Glomerular endothelial cell (primary cell): ENCODE measurements at places on chromosomes 7 and 10. TPM values are rescaled to one million over a fixed set of nuclear protein-coding genes. Genes with fewer than 3 reads are reported as not detected.

FAM20C gene
- total RNA-seq = 18.5 and 38.1 TPM in 2 replicates

FAM170B gene
- total RNA-seq = not detected in 2 replicates

SPRN gene
- total RNA-seq = 0.64 and 0.92 TPM in 2 replicates

ODAD2 gene
- 0.24 and 0.70 TPM in 2 replicates for total RNA-seq

GIMAP8 gene
- 16.7 and 26.0 TPM in 2 replicates for total RNA-seq

HOXA9 gene
- total RNA-seq = 14.8 and 36.1 TPM in 2 replicates

APBB1IP gene
- total RNA-seq = 0.47 and 0.68 TPM in 2 replicates

GPRIN2 gene
- 0.10 and 0.41 TPM in 2 replicates for total RNA-seq

CDNF gene
- 5.8 TPM in 1 of 2 replicates, not detected in the other for total RNA-seq

GJC3 gene
- total RNA-seq = 0.99 TPM in 1 of 2 replicates, not detected in the other

KCND2 gene
- 1.3 and 2.1 TPM in 2 replicates for total RNA-seq

GHRHR gene
- total RNA-seq = not detected in 2 replicates

LRRD1 gene
- total RNA-seq = 0.12 and 0.24 TPM in 2 replicates

GRM8 gene
- 0.19 TPM in 1 of 2 replicates, not detected in the other for total RNA-seq

ARHGEF5 gene
- total RNA-seq = 1.6 and 2.9 TPM in 2 replicates

SFRP4 gene
- 0.39 TPM in 1 of 2 replicates, not detected in the other for total RNA-seq

AOAH gene
- 0.64 TPM in 1 of 2 replicates, not detected in the other for total RNA-seq

NEUROG3 gene
- total RNA-seq = not detected in 2 replicates

FZD8 gene
- total RNA-seq = 29.1 and 42.3 TPM in 2 replicates

AKR1C8 gene
- total RNA-seq = not detected in 2 replicates

IL6 gene
- total RNA-seq = 5.7 and 15.0 TPM in 2 replicates

KCNIP2 gene
- total RNA-seq = 0.18 and 0.48 TPM in 2 replicates

ANXA8 gene
- 0.12 TPM in 1 of 2 replicates, not detected in the other for total RNA-seq

WASL gene
- total RNA-seq = 24.9 and 25.6 TPM in 2 replicates

TMEM184A gene
- total RNA-seq = 0.64 and 0.68 TPM in 2 replicates

UCMA gene
- not detected in 2 replicates for total RNA-seq

EFCAB10 gene
- total RNA-seq = not detected in 2 replicates

ZPBP gene
- total RNA-seq = not detected in 2 replicates

GSDME gene
- 38.9 and 47.1 TPM in 2 replicates for total RNA-seq

C10orf143 gene
- 0.10 TPM in 1 of 2 replicates, not detected in the other for total RNA-seq

CYP2C19 gene
- not detected in 2 replicates for total RNA-seq

PRPS1L1 gene
- total RNA-seq = not detected in 2 replicates

CNNM1 gene
- total RNA-seq = 0.24 TPM in 1 of 2 replicates, not detected in the other

TMEM178B gene
- 1.1 and 3.1 TPM in 2 replicates for total RNA-seq

ASIC3 gene
- total RNA-seq = 0.15 and 1.6 TPM in 2 replicates

DYNC1I1 gene
- 0.44 and 2.2 TPM in 2 replicates for total RNA-seq

ARPC1B gene
- 509 and 602 TPM in 2 replicates for total RNA-seq

GDF10 gene
- total RNA-seq = not detected in 2 replicates

PKD2L1 gene
- not detected in 2 replicates for total RNA-seq

SPAM1 gene
- total RNA-seq = not detected in 2 replicates

SLC37A3 gene
- total RNA-seq = 37.2 and 43.6 TPM in 2 replicates

NKX1-2 gene
- not detected in 2 replicates for total RNA-seq

KIF11 gene
- 4.5 and 9.6 TPM in 2 replicates for total RNA-seq

PKD1L1 gene
- total RNA-seq = 2.6 and 14.2 TPM in 2 replicates

HMX2 gene
- total RNA-seq = not detected in 2 replicates

SPDYE16 gene
- 0.24 TPM in 1 of 2 replicates, not detected in the other for total RNA-seq

CYP26C1 gene
- 0.05 and 1.1 TPM in 2 replicates for total RNA-seq

ADAM12 gene
- 5.6 and 15.4 TPM in 2 replicates for total RNA-seq

MSS51 gene
- total RNA-seq = 1.3 and 2.4 TPM in 2 replicates

ADCYAP1R1 gene
- not detected in 2 replicates for total RNA-seq

FXYD4 gene
- total RNA-seq = not detected in 2 replicates

ANKRD61 gene
- total RNA-seq = not detected in 2 replicates

TCF7L2 gene
- total RNA-seq = 10.0 and 15.5 TPM in 2 replicates

TUBGCP2 gene
- 55.0 and 60.3 TPM in 2 replicates for total RNA-seq

DNAAF5 gene
- 48.7 and 50.2 TPM in 2 replicates for total RNA-seq
